ENCODE measurements at places on chromosomes 12 and 14.

- DNase-seq: no peak
Observed at GRCh38 chr12:98939350-98939749, 294.3 kb downstream of the APAF1 start.

DNA sequence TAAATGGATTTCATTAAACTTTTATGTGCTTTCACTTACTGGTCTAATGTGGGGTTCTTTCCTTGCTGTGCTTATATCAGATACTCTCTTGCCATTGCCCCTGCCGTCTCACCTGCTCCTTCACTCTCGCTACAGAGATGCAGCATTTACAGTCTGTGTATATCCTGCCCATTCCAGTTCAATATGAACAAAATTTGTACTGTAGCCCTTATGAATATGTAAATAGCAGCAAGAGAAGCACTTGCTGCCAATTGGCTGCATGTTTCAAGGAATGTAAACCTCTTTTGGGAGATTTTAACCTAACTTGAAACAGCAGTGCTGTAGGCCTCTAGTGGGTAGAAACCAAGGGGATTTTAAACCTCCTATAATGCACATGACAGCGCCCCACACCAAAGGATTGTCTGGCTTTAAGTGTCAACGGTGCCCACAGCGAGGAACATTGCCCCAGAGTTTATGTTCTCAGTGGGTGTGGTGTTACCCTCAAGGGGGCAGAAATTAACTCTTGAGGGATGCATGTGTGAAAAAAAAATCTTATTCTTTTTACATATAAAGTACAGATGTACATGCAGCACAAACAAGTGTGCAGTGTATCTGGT lies 19.1 kb downstream of the PCNX1 start:
- DNase-seq: no peak

- no peak for DNase-seq
Observed at GRCh38 chr12:80272387-80272915, 171.6 kb upstream of the PTPRQ start.

- DNase-seq: no peak
Observed at GRCh38 chr12:56872366-56872765, 61.8 kb downstream of the SDR9C7 start.

DNA sequence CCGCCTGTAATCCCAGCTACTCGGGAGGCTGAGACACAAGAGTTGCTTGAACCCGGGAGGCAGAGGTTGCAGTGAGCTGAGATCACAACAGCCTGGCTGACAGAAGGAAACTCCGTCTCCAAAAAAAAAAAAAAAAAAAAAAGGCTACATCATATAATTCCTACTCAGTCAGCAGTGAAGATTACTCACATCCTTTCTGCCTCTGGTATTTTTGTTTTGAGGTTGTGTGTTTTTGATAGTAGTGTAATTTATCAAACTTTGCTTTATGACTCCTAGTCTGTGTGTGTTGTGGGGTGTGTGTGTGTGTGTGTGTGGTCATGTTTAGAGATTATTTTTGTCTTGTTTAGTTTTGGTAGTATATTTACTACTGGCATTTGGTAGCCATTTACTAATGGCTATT lies 29.8 kb upstream of the DLGAP5 start:
- no peak for DNase-seq

DNA sequence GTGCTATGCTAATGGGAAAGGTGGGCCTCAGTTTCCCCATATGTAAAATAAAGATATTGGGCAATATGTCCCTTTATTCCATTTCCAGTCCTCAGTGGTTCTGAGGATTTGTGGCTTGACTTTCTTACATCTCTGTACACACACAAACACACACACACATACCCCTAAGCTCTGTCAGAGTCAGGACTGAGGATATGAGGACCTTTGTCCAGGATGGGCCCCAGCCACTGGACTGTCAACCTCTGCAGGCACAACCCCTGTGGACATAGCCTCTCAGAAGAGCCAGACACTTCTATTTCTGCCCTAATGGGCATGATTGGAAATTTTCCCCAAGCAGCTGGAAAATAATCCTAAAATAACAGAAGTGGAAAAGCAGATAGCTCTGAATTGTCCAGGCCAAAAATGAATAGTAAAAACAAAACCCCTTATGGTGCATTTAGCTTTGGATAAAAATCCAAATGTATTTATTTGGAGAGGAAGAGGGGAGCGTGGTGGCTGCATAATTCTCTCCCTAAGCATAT lies 50.2 kb downstream of the RIN3 start:
- no peak for DNase-seq

- DNase-seq: peak; percentile 87
Observed at GRCh38 chr12:6336079-6336888, 5.6 kb downstream of the TNFRSF1A start.

DNA sequence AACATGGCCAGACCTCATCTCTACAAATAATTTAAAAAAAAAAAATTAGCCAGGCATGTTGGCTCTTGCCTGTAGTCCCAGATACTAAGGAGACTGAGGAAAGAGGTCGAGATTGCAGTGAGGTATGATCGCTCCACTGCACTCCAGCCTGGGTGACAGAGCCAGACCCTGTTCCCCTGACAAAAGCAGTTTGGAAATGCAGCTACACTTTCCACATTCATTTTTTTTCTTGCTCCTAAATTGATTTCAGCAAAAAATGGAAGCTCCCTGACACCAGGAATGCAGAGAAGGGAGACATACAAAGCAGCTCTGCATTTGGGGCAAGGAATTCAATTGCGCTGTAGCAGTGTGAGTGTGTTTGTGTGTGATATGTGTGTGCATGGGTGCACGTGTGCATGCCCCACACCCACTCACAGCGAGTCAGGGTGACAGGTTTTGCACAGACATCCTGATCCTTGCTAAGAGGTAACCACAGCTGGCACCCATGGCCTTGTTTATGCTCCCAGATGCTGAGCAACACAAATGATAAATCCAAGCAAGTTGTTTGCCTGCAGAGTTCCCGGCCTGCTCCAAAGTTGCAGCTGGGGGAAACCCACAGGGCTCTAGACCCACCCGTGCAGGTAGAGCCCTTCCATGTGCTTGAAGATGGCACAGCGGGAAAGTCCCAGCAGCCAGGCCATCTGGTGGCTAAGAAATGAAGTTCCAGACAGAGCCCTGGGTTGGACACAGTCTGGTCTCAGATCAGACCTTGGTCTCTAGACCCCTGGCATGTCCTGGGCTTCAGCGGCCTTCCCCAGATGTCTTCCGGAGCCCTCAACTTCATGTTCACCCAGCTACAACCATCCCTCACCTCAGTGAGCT lies 25.9 kb upstream of the BDKRB2 start:
- DNase-seq: no peak

- no peak for DNase-seq
Observed at GRCh38 chr14:99805757-99806439, 12.7 kb downstream of the EML1 start.

DNA sequence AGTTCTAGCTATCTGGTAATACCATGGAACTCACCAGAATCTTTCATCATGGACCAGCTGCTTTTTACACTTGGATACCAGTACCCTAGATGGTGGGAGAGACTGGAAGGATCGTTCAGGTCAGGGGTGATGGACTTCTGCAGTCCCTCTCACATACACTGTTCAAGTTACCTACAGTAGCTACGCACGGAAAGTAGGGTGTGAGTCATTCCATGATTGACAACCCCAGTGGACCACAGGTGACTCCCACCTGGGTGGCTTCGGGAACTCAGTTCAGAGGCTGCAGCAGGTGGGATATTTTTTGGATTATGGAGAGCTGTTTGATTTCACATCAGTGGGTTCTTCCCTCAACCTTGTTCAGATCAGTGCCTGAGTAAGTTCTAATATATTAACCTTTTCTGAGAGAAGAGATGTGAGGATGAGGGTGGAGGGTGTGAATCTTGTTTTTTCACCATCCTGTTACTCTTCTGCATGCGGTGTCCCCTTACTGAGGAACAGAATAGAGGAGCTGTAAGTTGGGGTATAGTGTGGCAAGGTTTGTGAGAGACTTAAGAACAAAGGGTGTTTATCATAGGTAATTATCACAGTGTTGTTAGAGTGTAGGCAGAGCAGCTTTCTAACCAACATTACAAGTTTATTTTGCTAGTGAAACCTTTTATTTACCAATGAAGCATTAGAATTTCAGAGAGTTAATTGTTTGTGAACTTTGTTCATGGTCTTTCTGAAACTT lies 39.6 kb downstream of the PRKCH start:
- no peak for DNase-seq
